Fibroblast of skin of left biceps (primary cell): ENCODE measurements at places on chromosomes 2 and 18.

GRCh38 chr2:65018141-65018582, 29.0 kb downstream of the SLC1A4 start:
- no peak for DNase-seq

GRCh38 chr18:55585920-55586561, 2.0 kb downstream of the TCF4 start:
- DNase-seq: no peak

- DNase-seq: no peak
Measured at GRCh38 chr2:95721726-95722125, 129.9 kb downstream of the TRIM43 start.

GRCh38 chr2:150286730-150287362, 200.6 kb downstream of the RND3 start:
- DNase-seq: no peak

- DNase-seq: peak; percentile 36
Measured at GRCh38 chr18:68454511-68455228, 260.2 kb downstream of the TMX3 start.

DNA sequence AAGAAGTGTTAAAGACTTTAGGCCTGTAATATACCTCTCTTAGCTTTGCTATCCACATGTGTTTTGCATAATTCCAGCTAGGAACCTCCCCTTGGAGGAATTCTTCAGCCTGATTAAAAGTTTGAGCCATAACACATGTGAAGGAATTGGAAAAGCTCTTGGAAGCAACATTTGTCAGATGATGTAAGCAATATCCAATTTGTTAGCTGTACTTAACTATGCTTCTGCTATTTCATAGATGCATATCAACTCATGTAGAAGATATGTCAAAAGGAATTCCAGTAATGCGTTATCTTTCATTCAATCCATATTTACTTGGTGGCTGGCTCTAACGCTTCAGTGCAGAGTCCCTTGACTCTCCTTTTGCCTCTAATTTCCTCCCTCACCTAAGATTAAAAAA, 46.2 kb downstream of the PKP4 start:
- peak; percentile 98 for DNase-seq

DNA sequence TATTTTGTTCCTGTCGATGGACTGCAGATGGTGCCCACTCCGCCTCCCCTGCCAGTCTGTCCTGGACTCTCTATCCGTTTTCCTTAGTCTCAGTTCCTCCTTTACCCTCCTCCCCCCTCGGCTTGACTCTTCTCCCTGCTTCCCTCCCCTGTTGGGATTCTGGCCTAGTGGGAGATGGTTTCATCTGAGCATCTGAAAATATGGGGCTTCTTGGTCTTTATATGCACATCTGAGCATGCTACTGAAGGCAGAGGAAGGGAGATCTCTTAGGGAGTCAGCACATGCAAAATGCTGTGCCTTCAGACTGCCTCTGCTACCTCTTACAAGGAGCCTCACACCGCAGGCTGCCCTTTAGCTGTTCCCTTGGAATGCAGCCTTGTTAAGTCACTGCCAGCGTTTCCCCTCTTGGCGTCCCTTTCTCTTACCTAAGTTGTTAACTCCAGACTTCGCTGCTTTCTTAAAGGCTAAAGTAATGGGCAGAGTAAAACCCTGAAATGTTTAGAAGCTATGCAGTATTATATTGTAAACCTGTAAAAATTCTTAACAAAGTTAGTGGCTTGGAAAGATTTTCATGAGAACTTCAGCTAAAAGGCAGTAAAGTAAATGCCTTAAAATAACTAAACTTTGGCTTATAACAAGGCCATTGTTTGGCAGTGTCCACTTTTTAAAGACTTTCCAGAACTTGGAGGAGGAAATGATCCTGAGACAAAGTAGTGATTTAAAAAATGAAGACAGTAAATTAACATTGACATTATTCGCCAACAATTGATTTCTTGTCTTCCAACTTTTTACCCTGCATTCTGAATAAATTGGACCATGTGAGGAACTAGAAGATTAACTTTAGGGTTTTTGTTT, 49.8 kb downstream of the LDLRAD4 start:
- DNase-seq: no peak

DNA sequence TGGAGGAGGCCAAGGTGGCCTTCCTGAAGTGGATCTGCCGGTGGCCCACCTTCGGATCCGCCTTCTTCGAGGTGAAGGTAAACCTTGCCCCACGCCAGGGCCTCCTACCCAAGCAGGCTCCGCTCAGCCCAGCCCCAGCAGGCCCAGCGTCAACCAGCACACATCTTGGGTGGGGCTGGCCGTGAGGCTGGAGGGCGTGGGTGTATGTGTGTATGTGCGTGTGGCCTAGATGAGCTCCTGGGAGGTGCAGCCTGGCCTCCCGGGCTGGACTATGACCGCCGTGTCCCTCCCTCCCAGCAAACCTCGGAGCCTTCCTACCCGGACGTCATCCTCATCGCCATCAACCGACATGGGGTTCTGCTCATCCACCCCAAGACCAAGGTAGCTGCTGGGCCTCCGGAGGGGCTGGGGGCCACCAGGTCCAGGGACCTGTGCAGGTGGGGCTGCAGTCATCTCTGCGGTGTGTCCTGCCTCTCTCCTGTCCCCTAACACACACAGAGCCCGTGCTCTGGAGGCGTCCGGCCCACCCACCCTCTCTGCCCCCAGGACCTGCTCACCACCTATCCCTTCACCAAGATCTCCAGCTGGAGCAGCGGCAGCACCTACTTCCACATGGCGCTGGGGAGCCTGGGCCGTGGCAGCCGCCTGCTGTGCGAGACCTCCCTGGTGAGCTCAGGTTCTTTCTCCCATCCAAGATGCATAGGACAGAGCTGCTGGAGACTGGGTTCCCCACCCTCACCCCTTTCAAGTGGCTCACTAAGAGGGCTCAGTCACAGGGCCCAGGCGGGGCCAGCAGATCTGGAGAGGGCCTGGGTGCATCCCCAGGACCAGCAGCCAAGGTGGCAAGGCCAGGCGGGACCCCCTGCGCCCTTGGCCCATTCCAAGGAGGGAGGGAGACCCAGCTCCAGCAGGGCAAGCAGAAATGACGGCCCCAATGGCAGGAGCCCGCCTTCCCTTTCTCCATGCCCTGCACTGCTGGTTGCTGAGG, 9.4 kb upstream of the GPR17 start:
- no peak for DNase-seq

DNA sequence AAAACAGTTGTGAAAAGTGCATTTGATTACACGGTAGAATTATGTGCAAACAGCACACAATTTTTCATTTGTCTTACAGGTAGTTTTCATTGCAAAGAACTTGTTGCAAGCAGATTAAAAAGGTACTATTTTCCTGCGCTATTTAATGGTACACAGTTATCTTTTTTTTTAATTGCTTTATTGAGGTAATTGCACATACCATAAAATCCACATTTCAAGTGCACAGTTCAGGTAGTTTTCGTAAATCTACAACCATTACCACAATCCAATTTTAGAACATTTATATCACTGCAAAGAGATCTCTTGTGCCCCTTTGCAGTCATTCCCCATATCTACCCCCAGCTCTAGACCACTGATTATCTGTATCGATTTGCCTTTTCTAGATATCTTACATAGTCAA, 2.6 kb upstream of the GALNT1 start:
- no peak for DNase-seq

GRCh38 chr2:99959261-99960014, 183.0 kb downstream of the AFF3 start:
- no peak for DNase-seq

GRCh38 chr2:163046615-163047014, 208.0 kb upstream of the KCNH7 start:
- DNase-seq: no peak

- peak; percentile 86 for DNase-seq
Measured at GRCh38 chr2:201831469-201831868, 25.1 kb downstream of the CDK15 start.

DNA sequence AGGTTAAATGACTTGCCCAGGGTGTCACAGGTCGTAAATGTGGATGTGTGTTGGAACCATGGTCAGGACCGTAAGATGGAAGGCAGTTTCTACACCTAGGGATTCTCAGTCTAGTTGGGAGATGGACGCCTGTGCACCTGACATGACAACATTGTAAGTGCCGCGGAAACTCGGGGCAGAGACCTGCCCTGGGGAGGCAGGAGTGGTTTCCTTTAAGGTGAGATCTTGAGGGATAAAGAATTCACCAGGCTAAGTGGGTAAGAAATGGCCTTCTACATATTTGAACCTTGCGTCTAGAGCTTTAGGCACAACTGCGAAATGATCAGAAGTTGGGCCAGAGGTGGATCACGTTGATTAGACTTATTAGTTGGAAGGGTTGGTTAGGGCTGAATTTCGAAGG, 1.6 kb downstream of the DGKD start:
- no peak for DNase-seq
